ENCODE measurements at places on chromosomes 2 and 18.

DNA sequence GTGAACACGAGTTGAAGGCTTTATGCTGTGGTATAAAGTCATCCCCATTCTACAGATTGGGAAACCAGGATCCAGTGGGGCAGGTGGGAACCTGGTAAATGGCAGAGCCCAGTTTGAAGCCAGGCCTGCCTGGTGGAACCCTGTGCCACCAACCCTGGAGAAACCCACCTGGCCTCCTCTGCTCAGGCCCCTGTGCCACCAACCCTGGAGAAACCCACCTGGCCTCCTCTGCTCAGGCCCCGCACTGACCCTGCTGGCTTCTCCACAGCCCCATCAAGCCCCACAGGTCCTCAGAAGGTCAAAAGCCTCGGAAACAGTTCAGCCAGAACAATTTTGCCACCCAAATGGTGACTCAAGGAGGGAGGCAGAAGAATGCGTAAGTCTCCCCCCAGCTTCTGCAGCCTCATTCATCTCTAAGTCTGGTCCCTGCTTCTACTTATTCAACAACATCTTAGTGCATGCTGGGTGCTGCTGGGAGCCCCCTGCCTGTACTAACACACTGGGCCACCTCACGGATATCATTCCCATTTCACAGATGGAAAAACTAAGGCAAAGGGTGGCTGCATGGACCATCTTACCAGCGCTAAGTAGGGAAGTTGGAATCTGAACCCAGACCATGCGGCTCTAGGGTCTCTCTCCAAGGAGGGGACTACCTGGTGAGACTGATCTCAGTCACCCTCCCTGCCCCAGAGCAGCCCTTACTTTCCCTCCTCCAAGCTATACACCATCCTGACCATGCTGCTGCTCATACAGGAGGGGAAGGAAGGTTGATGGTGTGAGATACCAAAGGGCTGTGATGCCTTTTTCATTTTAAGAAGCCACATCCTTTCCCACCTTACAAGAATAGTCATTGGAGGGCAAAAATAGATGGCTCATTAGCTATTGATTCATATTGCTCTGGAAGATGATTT, 93.7 kb upstream of the ID2 start:
- DNase-seq, result no peak

DNA sequence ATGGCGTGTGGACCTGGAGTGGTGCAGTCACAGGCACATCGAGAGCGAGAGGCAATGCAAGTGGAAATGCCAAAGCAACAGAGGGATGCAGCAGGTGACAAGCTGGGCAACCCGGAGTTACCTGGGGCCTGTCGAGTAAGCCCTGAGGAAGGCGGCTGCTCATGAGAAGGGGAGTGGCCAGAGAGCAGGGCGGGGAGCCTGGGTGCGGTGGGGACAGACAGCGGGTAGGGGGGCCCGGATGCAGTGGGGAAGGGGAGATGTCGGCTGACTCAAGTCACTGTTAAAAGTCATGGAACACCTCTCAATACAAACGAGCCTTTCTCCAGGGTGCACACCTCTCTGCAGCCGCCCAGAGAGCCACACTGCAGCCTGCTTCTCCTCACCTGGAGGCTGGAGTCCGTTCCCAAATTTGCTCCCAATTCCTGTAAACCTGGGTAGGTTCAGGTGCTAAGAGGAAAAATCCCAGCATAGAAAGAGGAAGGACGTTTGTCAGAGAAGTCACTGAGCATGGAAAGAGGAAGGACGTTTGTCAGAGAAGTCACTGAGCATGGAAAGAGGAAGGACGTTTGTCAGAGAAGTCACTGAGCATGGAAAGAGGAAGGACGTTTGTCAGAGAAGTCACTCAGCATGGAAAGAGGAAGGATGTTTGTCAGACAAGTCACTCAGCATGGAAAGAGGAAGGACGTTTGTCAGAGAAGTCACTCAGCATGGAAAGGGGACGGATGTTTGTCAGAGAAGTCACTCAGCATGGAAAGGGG, 71.7 kb upstream of the TWIST2 start:
- no peak for DNase-seq

DNA sequence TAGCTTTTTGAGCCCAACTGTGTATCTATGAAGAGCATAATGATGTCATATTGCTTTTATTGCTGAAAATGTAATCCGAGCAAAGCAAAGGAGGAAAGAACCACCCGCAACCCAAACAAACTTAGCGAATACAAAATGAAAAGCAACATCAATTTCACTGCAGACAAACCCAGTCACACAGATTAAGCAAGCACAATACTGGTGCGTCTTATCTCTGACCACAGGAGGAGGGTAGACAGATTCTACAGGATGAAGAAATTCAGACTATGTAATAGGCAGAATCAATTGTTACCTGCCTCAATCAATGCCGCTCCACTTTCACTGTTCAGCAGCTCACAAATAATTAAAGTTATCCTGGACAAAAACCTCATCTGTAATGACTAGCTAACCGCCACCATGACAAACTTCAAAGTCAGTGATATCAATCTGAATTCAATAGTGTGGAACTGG, 115.5 kb upstream of the SP3 start:
- DNase-seq, result no peak

DNA sequence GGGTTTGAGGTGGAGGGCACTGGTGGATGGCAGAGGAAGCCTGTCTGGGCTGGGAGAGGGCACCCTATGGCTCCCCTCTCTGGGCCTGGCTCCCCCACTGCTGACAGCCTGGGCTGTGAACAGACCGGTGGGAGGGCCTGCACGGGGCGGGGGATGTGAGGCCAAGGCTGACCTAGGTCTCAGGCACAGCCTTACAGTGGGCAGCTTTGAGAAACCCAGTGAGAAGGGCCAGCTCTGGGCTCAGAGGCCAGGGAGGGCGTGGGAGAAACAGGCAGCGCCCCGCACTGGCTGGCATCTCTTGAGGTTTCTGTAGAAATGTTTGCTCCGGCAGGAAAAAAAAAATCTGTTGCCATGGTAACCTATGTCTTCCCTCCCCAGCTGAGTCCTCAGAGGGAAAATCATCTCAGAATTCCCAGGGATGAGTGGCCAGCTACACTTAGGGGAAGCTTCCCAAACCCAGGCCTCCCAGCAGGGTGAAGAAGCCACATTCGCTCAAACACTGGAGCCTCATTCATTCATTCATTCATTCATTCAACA, 71.7 kb upstream of the TAF1B start:
- DNase-seq, result no peak

GRCh38 chr2:141522048-141522447, 608.8 kb downstream of the LRP1B start:
- no peak for DNase-seq

DNA sequence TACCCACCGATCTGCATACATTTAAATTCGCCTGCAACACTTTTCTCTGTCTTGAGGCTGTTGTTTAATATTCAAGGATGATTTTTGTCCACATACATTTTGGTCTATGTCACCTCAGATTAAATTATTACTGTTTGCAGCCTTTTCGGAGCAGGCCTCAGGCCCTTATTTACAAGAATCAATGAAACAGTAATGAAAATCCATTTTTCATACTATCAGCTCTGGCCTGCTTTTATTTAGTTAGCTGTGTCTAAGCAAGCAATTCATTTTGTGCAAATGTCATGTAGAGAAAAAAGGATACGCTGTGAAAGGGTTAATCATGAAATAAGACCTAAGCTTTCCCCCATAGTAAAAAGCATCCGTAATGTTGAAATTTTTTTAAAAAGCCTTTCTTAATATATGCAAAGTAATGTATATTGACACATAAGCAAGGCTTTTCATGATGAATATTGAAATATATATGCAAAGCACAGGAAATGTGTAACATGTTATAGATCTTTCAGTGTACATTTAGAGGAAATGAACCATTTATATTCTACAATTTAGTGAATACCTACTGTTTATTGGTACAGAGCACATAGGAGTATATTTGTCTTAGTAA, 1135.3 kb upstream of the ZEB2 start:
- DNase-seq, result no peak

- DNase-seq, result no peak
These were observed 62.2 kb downstream of the CLHC1 start for GRCh38 chr2:55169915-55170314.

- DNase-seq, result no peak
These were observed 194.8 kb downstream of the TPGS2 start for GRCh38 chr18:36633961-36634412.

GRCh38 chr18:75854808-75855207, 427.3 kb upstream of the SMIM21 start:
- DNase-seq, result no peak
